ENCODE measurements at places on chromosomes 5 and 9. TPM values are rescaled to one million over a fixed set of nuclear protein-coding genes. Genes with fewer than 3 reads are reported as not detected.

CD180 gene
- 2.1 TPM for total RNA-seq

PCDHGB1 gene
- total RNA-seq = 0.17 TPM

SH3PXD2B gene
- total RNA-seq = 0.24 TPM

DMRT1 gene
- total RNA-seq = not detected

ZFP2 gene
- 0.24 TPM for total RNA-seq

C7 gene
- not detected for total RNA-seq

NEURL1B gene
- 1.3 TPM for total RNA-seq

FGD3 gene
- total RNA-seq = 133 TPM

KIF4B gene
- total RNA-seq = 0.07 TPM

ZNF354C gene
- total RNA-seq = 4.4 TPM

AFAP1L1 gene
- total RNA-seq = not detected

NNT gene
- total RNA-seq = 63.8 TPM

FBXW5 gene
- total RNA-seq = 119 TPM

IQGAP2 gene
- 92.8 TPM for total RNA-seq

TMC1 gene
- 0.27 TPM for total RNA-seq

Measured in T-helper 1 cell treated with Interleukin-12 subunit alpha and Interleukin-12 subunit beta and Interleukin-4 antibody, amounts not matched to agents 30 ng/mL and 1 ng/mL, for 36 hours (primary cell).